ENCODE measurements at places on chromosomes 4 and X.
A peak's percentile ranks its signal among the peaks of the same experiment; 100 is the strongest.

GRCh38 chrX:118220509-118220908 is 103.9 kb upstream of the KLHL13 start:
- no peak for DNase-seq

GRCh38 chr4:115515366-115515765 is 401.9 kb upstream of the NDST4 start:
- no peak for DNase-seq

GRCh38 chr4:155377276-155377675 is 511 bp upstream of the MAP9 start:
- DNase-seq: no peak

DNA sequence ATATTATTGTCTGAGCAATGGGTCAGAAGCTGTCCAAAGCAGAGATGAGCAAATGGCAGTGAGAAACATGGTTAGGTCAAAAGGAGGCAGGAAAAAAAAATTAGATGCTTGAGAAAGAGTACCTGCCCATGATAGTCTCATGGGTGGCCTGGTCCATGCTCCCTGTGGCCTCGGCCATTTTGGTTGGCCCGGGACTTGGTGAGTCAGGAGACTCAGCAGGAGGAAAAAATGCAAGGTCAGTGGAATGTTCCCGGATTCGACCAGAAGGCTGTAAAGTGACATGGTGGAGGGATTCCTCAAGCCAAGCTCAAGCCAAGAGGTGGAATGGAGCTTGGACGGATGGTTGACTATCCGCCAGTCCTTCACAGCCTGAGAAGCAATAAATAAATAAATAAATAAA is 236.7 kb downstream of the ASMT start:
- DNase-seq: no peak

- no peak for DNase-seq
Observed at GRCh38 chr4:147516133-147516532, 35.2 kb downstream of the EDNRA start.

DNA sequence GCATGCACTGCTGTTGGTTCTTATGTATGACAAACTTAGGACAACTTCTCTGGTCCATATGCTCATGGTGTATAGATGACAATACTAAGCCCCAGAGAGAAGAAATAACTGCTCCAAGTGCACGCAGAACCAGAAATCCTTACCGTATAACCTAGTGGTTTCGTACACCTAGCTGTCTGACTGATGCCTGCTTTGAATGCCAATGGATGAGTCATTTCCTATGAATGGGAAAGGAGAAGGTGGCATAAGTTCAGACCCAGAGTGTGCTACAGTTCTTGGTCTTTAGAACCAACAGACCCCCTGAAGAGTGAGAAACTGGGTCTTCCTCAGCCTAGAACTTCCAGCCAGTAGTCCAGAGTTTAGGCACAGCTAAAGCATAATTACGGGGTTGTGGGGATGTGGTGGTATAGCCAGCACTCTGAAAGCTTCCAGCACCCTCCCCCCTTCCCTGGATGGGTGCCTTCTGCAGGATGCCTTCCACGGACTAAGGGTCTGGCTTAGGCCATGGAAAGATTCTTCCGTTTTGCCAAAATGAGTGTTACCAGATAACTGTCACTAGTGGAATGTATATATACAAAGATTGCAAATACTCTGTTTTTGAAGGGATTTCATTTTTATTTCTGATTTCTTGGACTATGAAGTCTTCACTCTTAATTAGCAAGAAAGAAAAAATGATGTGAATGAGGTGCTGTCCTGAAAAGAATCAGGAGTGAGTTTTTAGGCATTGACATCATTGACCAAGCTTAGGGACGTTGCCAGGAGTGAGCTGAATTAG is 84.6 kb upstream of the PACRGL start:
- no peak for DNase-seq

DNA sequence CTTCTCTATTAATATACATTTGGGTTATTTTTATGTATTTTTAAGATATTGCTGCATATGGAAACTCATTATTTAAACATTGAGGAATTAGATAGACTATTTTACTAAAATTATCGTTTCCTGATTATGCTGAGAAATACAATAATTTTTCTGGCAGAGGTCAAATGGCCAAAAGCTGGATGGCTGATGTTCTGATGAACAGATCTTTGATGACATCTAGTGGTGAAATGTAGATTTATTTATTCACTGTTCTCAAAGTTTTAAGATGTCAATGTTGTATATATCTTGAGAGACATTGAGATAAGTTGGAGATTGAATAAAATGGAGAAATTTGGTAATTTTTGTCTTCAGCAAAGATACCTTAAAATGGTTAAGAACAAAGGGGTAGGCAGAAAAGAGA is 96.2 kb downstream of the UGT8 start:
- no peak for DNase-seq

- DNase-seq: peak; percentile 83
Observed at GRCh38 chr4:164977243-164978164, at the start of gene TRIM61. Gene TRIM61, minus strand, starts transcription at chr4:164977657. Its CDS starts 7,655 bp downstream, at chr4:164970002.

GRCh38 chr4:130486186-130486585 is 1390.2 kb downstream of the C4orf33 start:
- no peak for DNase-seq

GRCh38 chr4:3614731-3614980 is 82.4 kb upstream of the LRPAP1 start:
- no peak for DNase-seq
